Activated B cell treated with CpG ODN at 0.5 μM for 24 hours (primary cell): ENCODE measurements at places on chromosomes 16 and 17.

DNA sequence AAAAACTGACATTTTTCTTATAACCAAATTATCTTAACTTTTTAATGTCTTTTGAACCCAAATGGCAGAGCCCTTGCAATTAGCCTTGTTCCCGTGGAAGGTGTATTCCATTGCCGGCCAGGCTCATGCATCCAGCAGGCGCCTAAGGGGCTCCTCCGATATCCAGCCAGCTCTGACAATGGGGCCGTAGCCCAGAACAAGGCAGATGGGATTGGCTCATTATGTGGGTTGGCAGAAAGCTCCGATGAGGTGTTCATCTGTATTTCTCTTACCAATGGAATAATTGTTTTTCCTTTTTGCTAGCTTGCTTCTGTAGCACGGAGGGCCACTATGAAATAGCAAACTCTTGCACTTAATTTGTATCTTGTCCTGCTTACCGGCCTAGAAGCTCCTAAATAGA lies 208.2 kb upstream of the CHMP6 start:
- no peak for DNase-seq

- DNase-seq: no peak
These were observed 70.4 kb downstream of the MMD start for GRCh38 chr17:55351226-55351625.

DNA sequence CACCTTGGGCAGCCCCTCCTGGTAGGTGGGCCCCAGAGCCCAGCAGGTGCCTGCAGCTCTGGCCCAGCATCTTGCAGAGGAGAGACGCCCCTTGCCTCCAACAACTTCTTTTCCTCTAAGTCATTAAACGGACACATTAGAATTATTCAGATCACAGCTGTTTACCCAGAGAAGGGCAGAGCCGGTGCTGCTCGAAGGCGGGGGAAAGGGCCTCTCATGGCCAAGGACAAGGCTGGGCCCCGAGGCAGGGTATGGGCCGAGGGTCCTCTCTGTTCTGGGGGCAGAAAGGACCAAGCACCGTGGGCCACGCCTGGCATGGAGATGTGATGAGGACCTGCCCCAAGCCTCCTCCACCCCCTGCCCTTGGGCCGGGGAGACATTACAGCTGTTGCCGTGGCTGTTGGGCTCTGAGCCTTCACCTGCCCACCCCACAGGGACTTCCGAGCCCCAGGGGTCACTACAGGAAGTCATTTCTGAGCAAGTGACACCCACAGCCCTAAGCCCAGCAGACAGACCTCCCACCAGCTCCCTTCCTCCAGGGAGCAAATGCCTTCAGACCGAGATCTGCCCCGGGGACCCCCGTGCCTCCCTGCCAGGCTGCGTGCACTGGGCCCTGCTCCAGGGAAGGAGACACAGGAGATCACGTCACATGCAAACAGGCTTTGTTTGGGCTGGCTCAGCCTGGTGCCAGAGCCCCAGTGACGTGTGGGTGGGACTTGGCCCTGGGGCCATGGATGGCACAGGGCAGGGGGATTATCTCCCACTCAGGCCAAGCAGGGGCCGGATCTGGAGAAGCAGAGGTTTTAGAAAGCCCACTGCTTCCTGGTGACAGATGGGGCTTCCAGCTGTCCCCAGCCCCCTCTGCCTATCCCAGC lies 699 bp upstream of the PVALEF start:
- no peak for DNase-seq

DNA sequence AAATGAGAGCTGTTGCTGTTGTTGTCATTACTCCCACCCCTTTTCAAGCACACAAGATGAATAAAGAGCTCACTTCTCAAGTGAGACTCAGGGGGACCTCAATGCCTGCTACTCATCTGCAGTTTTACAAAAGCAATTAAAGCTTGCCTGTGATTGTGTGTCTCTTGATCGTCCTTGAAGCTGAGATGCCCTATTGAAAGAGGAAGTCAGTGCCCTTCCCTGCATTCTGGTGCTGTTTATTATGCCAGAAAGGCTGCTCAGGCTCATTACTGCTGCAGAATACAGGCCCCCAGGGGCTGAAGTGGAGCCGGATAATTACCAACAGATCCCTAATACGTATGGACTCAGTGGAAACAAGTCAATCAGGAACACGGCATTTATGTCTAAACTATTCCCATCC lies 147.2 kb downstream of the HS3ST2 start:
- DNase-seq: no peak

- DNase-seq: no peak
These were observed 160.6 kb downstream of the IRX3 start for GRCh38 chr16:54125751-54126655.

- DNase-seq: no peak
These were observed 237.1 kb upstream of the DYNLRB2 start for GRCh38 chr16:80303691-80304090.

GRCh38 chr17:47741793-47742145 lies 8.7 kb downstream of the TBX21 start:
- DNase-seq: no peak

- no peak for DNase-seq
These were observed 60.0 kb downstream of the RGS9 start for GRCh38 chr17:65197201-65197600.

- no peak for DNase-seq
These were observed 4.8 kb downstream of the PPP1R9B start for GRCh38 chr17:50145532-50146229.

GRCh38 chr17:50767446-50767845 lies at the start of gene ANKRD40CL:
TSS of gene ANKRD40CL (minus strand) at chr17:50767518. CDS start at chr17:50766913, 605 bp downstream.
- DNase-seq: no peak

- DNase-seq: no peak
These were observed 1367.6 kb upstream of the CDH8 start for GRCh38 chr16:63403792-63404191.

GRCh38 chr16:3004319-3004718 lies 8.4 kb upstream of the CLDN9 start:
- no peak for DNase-seq

DNA sequence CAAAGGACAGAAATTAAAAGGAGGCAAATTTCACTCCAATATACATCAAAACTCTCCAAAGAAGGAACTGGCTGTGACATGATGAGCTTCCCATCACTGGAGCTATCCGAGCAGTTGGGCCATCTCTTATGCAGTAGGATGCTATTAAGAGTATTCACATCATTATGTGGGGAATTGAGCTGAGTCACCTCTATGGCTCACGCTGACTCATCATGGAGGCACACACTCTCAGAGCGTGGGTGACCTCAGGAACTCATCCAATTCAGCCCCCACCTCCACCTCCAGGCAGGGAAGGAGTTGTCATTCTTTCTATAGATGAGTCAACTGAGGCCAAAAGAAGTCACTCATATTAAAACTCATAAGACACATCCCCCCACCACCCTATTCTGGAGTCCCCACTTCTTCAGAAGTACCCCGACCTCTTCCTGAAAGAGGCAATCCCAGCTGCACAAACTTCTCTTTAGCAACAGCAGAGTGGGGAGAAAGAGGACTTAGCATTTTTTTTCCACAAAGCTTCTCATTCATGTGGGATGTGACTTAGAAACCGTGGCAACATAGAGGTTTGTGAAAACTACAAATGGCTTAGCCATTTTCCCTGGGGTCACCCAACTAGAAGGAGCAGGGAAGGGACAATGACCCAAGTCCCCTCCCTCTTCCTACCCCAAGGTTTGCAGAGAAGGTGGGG lies 32.5 kb downstream of the ABCC12 start:
- no peak for DNase-seq

DNA sequence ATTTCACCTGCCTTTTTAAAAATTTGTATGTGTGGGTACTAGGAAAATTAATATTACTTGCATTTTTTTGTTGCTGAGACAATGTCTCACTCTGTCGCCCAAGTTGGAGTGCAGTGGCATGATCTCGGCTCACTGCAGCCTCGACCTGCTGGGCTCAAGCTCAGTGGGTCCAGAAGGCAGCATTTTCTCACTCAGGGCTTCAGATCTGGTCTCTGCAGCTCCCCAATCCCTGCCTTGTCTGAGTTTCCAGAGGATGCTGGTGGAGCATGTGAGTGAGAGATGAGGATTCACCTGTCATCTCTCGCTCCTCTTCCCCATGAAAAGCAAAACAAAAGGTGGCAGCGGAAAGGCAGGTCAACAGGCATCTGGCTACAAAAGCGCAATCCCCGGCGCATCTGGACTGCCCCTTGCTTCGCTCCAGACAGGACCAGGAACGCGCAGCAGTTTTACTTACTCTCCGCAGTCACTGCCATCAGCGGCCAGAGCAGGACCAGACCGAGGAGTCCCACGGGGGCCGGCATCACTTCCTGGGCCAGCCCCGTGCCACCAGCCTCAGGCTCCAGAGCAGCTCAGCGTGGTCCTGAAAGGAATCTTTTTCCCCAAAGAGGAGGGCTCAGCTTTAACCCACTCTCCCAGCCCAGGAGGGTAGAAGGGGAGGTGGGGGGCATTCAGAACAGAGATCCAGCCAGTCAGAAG lies 59.9 kb downstream of the LITAF start:
- DNase-seq: no peak

DNA sequence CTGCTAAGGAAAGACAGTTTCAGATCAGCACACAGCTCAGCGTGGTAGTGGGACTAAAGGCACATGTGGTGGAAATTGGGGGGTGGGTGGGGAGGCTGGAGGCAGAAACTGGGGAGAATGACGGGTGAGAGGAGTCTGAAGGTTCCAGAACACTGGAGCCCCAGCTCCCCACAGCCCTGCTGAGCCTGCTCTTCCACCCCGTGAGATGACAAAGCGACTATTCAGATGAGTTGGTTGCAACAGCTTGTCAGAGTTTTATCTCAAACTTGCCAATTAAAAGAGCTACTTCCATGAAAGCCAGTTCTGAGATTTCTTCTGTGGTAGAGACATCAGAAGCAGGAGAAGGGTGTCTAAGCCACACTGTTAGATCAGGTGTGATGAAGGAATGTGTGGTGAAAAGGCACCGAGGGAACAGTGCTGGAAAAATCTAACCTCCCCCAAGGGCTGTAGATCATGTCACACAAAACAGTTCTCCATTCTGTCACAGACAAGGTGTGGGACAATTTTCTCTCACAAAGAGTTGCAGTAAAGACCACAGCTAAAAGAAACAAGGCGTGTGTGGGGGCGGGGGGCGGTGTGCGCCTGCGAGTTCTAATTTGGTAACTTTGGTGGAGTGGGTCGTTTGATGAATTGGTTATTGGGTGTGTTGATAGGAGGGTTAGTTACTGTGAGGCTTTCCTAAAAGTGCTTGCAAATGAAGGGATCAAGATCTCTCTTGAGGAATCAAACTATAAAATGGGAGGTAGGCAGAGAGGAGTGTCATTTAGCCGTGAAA lies 39.0 kb downstream of the CCDC182 start:
- DNase-seq: no peak
